ENCODE measurements at places on chromosomes 4 and X. TPM values are rescaled to one million over a fixed set of nuclear protein-coding genes. Genes with fewer than 3 reads are reported as not detected.

IL1RAPL1 gene
- not detected for polyA plus RNA-seq

PPP3CA gene
- 27.2 TPM for polyA plus RNA-seq

F8A2 gene
- not detected for polyA plus RNA-seq

ANK2 gene
- polyA plus RNA-seq = 29.7 TPM

PPBP gene
- polyA plus RNA-seq = not detected

RHOXF2B gene
- polyA plus RNA-seq = not detected

FAT4 gene
- 0.54 TPM for polyA plus RNA-seq

DMD gene
- polyA plus RNA-seq = 13.2 TPM
